ENCODE measurements at places on chromosomes 16 and 17.

GRCh38 chr16:60143348-60143705, 1409.2 kb upstream of the GOT2 start:
- no peak for DNase-seq

- DNase-seq = no peak
Measured at GRCh38 chr16:70715860-70716357, 30.1 kb upstream of the MTSS2 start.

DNA sequence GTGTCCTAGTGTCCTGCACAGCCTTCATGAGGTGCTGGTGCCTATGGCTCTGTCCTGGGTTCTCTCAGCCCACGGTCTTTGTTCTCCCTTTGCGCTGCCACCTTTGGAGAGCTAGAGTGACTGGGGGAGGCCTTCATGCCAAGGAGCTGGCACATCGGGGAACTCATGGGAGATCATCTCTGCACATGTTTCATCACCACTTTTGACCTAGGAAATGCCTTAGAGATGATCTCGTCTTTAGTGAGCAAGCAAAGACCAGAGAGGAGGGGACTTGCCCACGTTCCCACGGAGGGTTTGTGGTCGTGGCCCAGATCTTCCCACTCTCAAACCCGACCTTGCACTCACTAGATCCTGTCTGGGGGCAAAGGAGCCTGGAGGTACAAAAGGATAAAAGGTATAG, 23.5 kb downstream of the TBX4 start:
- no peak for DNase-seq

DNA sequence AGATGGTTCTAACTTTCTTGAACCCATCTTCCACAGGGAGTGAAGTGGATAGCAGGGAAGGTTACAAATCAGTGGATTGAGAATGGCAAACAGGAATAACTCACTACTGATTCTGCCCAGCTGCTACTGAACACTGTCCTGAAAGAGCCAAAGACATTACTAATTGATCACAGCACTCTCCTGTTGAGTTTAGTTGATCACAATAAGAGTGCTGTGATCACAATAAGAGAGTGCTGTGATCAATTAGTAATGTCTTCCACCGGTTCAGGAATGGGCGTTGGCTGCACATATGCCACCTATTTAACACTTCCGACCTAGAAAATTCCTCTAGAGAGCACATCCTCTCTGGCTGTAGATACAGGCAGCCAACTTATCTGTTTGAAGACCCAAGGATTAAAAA, 11.4 kb downstream of the CFAP97D1 start:
- DNase-seq = no peak

DNA sequence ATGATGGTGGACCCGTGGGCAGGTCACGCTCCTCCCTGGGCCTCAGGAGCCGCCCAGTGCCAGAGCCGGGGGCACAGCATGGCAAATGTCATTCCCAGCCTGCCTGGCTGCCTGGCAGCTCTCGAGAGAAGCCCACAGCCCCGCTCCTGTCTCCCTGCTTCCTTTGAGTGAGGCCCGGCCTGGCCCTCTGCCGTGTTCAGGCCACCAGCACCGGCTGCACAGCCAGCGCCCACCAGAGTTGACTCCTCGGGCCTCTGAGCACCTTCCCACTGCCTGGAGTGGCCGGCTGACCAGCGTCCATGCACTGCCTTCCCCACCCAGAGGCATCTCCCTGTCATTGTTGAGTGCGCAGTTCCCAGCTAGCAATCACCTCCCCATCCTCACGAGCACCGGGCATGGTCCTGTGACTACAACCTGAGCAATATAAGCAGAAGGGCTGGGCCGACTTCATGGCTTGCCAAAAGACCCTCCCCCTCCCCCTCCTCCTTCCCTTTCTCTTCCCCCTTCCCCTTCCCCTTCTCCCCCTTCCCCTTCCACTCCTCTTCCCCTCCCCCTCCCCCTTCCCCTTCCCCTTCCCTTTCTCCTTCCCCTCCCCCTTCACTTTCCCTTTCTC, 11.9 kb upstream of the SLC38A10 start:
- no peak for DNase-seq
